Choroid plexus epithelial cell (primary cell): ENCODE measurements at places on chromosomes 2 and 18.

- DNase-seq: no peak
Observed at GRCh38 chr2:174335988-174336500, 1.3 kb downstream of the SP9 start.

DNA sequence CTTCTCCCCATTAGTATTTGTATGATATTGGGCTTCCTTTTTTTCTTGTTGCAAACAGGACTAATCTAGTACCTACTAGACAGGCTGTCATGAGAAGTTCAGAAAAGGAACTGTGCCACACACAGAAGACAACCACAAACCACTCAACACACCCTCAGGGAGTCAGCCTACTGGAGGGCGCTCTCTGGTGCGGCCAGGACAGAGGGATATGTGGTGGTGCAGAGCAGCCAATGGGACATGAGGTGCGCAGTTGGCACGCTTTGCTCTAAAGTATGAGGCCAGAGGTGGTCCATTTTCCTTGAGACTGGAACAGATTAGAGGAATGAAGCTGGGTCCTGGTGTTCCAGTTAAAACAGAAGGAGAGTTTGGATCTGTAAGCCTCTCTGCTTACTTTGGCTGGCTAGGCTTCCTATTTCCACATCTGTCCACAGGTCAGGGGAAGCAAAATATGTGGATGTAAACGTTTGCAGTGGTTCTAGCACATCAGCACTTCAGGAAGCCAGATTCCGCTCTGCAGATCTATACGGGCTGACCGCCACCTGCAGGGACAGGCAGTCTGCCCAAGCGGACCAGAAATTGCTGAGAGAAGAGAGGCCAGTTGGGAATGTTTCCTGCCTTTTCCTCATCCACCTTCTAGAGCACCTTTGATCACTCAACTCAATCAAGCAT is 114.1 kb downstream of the GFPT1 start:
- DNase-seq: peak; percentile 90

DNA sequence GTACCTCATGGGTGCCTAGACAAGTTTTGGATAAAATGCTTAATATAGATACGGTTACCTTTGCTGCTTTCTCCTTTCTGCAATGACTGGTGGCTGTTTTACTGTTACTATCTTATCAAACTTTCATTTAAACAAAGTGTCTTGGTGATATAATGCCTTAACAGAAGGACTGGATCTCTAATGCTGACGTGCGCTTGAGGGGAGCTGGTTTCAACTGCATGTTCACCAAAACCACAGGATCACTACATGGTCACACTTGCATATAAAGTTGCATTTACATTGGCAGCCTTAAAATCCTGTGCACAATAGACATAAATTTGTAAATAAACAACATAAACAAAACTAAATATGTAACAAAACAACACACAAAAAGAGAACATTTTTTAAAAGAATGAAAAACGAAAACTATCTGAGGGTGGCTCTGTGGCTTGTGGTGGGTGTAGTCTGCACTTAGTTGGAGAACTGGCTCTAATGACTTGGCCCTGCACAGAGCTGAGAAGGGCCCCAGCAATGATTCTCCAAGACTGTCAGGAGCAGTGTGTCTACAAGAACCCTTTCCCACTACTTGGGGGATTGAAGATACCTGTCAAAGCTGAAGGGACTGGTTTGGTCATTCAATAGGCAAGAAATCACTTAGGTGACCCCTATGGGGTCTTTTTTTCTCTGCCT is 135.5 kb downstream of the UXS1 start:
- DNase-seq: no peak

- DNase-seq: peak; percentile 53
Observed at GRCh38 chr2:156890529-156891148, 366.9 kb upstream of the GALNT5 start.

GRCh38 chr2:75894170-75894569 is 183.5 kb upstream of the GCFC2 start:
- no peak for DNase-seq

DNA sequence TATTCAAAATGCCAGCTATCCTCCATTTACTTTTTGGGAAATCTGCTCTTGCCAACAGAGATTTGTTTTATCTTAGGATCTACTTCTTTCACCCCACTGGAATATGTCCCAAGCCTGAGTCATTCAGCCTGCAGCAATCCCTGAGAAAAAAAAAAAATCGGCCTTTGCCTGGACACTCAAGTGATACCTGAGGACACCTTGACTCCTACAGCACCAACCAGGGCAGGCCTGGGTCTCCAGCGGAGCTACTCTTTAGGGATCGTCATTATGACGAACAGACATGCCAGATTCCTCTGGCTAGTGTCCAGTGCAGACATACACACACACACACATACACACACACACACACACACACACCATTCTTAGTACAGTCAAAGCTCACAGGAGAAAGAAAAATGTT is 2.2 kb upstream of the UGT1A6 start:
- peak; percentile 15 for DNase-seq

GRCh38 chr18:22391407-22392345 is 26.0 kb downstream of the CTAGE1 start:
- peak; percentile 91 for DNase-seq

GRCh38 chr2:23809150-23809549 is 117.8 kb downstream of the ATAD2B start:
- no peak for DNase-seq

DNA sequence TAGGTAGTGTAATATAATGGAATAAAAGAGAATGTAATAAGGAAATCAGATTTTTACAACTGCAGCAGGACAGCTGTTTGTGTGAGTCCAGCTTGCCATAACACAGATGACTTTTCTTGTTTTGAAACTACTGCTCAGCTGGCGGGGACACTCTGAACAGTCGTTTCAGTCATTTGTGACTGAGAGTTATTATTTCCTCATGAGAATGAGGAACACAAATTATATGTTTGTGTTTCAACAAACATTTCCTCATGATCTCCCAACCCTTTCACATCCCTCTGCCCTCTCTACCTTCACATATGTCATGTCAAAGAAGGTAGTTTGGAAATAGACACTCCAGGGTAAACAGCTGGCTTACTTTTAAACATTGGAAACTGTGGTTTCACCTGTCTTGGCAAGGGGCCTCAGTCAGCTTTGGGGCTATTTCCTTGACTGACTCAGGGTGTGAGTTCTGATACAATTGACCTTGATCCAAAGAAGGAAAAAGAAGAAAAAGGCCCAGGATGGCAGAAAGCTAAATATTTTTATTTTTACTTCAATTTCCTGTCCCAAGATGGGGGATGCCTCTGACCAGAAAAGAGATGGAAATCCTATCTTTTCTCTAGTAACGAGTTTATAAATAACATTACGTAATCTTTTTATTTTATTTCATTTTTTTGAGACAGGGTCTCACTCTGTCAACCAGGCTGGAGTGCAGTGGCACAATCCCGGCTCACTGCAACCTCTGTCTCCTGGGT is 593 bp downstream of the SP140L start:
- DNase-seq: no peak

DNA sequence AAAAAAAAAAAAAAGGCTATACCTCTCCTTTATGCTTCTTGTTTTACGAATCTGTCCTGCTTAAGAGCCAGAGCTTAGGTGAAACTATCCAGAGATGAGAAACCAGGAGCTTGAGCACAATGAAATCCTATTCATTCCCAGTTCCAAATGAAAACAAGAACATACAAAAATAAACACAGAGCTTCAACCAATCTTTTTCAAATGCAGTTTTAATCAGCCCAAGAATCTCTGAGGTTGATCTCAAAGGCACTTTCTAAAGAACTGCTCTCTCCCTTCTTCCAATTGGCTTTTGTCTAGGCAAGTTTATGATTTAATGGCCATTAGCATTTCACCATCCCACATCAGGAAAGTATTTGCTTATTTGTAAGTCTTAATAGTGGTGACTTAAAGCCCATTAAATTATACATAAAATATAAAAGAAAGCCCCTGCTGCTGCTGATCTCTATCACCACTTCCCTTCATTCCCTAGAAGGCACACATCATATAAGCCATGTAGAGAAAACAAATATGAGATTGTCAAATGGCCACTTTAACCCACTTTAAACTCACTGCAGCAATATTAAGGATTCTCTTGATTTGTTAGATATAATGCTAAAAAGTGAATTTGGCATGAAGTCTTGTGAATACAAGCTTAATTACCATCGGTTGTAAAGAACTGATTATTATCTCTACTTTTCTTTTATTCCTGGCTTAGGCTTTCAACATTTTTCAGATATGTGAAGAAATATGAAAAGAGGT is 29.3 kb upstream of the SCN9A start:
- DNase-seq: no peak

GRCh38 chr2:42725657-42726056 is 38.3 kb downstream of the OXER1 start:
- no peak for DNase-seq

GRCh38 chr2:42223067-42223854 is 54.1 kb downstream of the EML4 start:
- DNase-seq: no peak

DNA sequence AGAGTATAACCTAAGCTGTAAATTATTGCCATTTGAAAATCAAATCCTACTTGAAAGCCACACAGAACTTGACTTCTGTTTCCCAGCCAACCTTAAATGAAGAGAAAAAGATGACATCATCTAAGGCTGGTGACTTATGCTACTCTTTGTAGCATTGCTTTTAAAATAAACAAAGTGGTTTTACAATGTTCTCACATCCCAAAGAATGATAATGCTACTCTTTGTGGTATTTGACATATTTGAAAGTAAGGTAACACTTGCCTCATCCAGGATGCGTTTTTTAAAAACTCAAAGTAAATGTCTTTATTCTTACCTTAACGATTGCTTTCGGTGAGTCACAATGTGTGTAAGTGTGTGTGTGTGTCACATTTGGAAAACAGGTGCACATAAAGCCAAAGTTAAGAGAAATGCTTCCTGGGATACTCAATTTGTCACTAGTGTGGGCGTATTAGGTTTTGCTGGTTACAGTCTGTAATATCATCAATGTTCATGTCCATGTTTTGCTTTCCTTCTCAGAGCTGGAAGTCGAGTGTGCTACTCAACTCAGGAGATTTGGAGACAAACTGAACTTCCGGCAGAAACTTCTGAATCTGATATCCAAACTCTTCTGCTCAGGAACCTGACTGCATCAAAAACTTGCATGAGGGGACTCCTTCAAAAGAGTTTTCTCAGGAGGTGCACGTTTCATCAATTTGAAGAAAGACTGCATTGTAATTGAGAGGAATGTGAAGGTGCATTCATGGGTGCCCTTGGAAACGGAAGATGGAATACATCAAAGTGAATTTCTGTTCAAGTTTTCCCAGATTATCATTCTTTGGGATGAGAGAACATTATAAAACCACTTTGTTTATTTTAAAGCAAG is 2.6 kb downstream of the PMAIP1 start:
- DNase-seq: peak; percentile 91

DNA sequence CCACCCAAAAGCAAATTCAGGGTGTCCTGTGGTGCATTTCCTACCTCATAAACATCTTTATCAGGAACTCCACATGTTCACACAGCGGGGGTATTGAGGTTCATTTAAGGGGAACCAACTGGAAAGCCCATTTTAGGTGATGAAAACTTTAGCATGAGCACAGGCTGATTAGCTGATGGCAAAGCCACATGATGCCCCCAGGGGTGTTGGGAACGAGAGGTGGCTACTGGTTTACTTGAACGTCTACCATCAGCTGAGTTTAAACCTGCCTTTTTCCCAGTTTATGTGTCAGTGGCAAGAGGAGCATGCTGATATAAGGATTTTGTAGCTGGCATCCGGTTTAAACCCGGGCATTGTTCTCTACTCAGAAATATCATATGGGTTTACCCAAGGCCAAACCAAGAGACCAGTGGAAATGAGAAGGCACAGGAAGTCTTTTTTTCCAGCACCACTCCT is 54.5 kb upstream of the UPP2 start:
- peak; percentile 91 for DNase-seq

DNA sequence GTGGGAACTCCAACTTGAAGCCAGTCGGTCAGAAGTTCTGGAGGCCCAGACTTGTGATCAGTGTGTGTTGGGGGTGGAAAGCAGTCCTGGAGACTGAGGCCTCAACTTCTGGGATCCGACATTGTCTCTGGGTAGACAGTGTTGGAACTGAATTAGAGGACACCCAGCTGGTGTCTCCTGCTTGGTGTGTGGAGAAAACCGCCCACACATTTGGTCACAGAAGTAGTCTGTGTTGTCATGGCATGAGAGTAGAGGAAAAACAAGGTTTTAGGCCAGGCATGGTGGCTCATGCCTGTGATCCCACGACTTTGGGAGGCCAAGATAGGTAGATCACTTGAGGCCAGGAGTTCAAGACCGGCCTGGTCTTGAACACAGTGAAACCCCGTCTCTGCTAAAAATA is 51.5 kb downstream of the PUM2 start:
- DNase-seq: no peak

GRCh38 chr2:28750316-28751251 is 1.0 kb upstream of the PPP1CB start:
- peak; percentile 66 for DNase-seq

GRCh38 chr2:177810906-177811305 is 261.7 kb downstream of the PDE11A start:
- DNase-seq: no peak
